ENCODE measurements at places on chromosomes 6 and 20.
A peak's percentile ranks its signal among the peaks of the same experiment; 100 is the strongest.

DNA sequence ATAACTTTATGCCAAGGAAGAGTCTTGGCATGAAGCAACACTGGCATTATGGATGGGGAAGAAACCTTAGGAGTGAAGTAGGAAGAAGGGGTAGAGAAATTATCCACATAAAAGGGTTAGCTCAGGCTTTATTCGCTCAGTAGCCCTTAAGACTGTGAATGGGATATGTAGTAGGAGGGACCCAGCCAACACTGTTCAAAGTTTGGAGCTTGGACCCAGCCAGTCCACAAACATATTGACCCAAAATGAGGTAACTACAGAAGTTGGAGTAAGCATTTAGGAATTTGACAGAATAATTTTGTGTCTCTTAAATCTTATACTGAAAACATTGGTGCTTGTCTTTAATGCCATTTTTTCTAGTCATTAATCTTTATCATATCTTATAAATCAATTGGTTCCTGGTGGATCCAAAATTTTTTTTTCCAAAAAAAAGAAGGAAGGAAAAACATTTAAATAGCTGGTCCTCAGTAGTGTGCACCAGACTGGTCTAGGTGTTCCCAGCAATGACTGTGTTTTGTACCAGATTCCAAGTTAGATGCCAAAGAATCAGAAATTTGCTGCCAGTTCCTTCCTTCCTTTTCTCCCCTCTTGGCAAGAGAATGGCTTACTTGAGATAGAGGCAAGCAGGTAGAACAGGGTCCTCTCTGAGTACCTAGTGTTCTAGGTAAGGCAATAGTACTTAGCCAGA lies 451.8 kb upstream of the SOX4 start:
- DNase-seq, result no peak

GRCh38 chr6:132161283-132161682 lies 210.1 kb upstream of the CCN2 start:
- DNase-seq, result peak; percentile 8

DNA sequence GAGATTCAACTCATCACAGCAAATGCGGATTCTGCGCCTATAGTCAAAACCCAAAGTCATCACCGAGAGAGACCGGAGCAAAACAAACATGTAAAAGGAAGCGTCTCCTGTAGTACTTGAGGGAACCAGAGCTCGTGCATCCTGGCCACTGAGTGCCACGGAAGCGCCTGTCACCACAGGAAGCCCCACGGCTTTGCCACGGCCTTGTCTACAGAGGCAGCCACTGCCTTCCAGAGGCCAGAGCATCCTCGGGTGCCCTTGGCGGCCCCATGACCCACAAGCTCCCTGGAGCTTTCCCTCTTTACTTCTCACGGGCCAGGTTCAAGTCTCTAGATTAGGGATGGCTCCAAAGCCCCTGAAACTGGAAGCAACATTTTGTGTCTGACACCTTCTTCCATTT lies 7.5 kb downstream of the TCFL5 start:
- no peak for DNase-seq

DNA sequence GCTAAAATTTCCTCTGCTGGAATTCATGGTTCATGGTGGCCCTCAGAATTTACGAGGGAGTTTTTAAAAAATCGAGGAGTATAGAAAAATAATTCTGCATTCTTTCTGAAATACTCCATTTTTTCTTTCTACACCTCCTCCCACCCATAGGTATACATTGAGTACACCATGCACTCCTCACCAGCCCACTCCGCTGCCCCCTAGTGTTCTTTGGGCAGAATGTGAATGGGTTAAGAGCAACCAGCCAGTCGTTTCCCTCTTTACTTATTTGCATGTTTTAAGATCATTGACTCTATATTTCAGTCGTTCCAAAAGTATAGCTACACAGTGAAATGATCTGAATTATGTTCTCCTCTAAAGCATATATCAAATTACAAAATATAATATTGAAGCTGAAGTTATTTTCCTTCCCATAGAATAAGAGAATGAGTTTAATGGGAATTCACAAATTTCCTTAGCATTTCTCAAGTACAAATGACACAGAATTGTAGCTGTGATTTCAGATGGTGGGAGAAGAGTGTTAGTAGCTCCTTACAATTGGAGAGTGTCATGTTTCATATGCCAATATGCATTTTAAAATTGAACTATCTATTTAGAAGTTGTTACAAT lies 977.7 kb upstream of the SLC35B3 start:
- DNase-seq, result no peak

DNA sequence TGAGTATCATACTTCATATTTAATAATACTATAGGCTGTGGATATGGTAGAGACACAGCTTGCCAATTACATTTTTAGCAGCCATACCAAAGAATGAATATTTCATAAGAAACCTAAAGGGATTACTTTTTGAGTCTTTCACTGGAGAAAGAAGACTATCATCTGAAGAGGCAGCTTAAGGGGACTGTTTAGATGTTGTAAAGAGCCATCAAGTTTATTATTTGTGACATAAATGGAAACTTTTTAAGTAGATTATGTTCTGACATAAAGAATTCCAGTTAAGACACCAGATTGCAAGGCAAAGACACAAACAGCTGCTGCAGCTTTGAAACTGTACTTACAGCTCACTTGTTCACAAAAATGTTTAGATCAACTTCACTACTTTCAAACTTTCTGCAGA lies 429.4 kb downstream of the TFAP2A start:
- no peak for DNase-seq

DNA sequence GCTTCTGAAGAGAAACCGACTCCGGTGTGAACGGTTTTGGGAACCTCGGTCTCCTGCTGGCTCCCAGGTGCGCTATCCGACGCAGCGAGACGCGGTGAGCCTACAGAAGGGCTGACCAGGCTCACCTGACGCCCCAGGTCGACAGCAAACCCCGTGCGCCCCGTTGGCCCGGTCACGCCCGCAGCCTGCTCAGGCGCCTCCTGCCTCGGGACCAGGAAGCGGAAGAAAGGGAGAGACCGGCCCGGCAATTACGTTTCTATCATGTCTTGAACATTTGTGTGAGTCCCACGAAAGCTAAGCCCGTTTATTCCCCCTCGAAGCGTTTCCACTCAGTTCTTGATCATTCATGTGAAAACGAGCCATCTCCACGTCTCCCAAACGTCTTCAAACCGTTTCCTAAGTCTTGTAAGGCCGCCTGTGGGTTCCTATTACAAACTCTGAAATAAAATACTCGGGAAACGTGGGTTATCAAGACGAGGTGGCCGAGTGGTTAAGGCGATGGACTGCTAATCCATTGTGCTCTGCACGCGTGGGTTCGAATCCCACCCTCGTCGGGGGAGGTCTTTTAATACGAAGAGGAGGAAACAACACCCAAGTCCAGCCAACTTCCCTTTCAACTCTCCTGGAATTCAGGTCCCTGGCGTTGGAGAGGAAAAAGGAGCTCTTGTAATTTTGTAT lies 150.5 kb upstream of the PRSS16 start:
- no peak for DNase-seq

DNA sequence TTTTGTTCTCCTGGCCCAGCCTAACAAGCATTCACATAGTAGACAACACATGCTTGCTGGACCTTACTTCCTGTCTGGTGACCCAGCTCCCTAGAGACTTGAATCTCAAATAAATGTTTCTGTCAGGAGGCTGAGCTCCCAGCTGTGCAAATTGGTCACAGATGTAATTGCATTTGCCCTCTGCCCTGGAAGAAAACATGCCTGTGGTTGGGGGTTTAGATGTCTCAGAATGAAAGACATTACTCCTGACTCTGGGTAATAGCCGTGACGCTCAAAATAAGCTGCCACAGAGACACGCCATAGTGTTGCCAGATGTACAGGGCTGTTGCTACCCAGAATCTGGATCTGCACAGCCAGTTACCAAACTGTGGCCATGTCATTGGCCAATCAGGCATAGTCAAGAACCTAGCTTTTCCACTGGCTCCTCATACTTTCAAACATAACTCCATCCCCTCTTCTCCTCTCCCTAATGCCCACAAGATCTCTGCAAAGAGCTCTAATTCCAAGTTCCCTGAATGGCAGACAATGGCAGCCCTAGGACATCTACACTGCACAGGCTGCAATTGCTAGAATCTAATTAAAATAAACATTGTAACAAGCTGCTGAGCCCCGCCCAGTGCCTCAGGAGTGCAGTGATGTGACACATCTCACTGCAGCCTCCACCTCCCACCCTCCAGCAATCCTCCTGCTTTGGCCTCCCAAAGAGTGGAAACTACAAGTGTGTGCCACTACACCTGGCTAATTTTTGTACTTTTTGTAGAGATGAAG lies 32.8 kb upstream of the GMPR start:
- no peak for DNase-seq

- no peak for DNase-seq
Observed at GRCh38 chr20:10225439-10226060, 6.9 kb downstream of the SNAP25 start.

- DNase-seq, result no peak
Observed at GRCh38 chr20:20103486-20103885, 51.2 kb downstream of the CFAP61 start.

- no peak for DNase-seq
Observed at GRCh38 chr20:50083034-50083433, 29.9 kb downstream of the UBE2V1 start.

GRCh38 chr6:38311201-38311600 lies 328.5 kb downstream of the BTBD9 start:
- DNase-seq, result no peak

- DNase-seq, result no peak
Observed at GRCh38 chr6:43175676-43176422, 4.8 kb downstream of the SRF start.

GRCh38 chr6:4912559-4912958 lies 91.3 kb downstream of the RPP40 start:
- no peak for DNase-seq

DNA sequence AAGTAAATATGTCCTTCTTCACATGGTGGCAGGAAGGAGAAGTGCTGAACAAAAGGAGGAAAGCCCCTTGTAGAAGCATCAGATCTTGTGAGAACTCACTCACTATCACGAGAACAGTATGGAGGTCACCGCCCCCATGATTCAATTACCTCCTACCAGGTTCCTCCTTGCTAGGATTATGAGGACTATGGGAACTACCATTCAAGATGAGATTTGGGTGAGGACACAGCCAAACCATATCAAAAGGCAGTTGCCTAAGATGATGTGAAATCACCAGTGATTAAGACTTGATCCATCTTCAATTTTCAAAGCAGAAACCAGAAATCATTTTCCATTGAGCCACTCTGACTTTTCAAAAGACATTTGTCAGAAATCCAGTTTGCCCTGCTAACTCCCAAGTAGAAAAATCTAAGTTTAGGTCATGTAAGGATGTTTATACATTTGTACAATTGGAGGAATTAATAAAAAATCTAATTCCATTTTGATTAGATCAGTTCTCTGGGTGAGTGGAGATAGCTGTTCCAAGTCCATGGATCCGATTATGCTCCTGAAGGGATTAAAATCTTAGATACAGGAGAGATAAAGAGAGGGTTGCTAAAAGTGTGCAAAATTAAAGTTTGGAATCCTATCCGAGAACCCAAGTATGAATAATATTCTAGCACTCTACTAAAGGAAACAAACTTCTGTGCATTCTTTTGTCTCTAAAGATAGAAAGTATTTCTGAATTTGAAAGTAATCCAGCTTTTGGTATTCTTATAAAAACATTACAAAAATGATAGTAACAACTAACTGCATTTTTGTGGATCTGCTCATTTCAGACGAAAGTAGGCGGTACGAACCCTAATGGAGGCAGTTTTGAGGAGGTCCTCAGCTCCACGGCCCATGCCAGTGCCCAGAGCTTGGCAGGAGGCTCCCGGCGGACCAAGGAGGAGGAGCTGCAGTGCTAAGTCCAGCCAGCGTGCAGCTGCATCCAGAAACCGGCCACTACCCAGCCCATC lies 39.5 kb downstream of the HDDC2 start:
- no peak for DNase-seq

- no peak for DNase-seq
Observed at GRCh38 chr6:123997223-123997622, 193.6 kb downstream of the NKAIN2 start.

DNA sequence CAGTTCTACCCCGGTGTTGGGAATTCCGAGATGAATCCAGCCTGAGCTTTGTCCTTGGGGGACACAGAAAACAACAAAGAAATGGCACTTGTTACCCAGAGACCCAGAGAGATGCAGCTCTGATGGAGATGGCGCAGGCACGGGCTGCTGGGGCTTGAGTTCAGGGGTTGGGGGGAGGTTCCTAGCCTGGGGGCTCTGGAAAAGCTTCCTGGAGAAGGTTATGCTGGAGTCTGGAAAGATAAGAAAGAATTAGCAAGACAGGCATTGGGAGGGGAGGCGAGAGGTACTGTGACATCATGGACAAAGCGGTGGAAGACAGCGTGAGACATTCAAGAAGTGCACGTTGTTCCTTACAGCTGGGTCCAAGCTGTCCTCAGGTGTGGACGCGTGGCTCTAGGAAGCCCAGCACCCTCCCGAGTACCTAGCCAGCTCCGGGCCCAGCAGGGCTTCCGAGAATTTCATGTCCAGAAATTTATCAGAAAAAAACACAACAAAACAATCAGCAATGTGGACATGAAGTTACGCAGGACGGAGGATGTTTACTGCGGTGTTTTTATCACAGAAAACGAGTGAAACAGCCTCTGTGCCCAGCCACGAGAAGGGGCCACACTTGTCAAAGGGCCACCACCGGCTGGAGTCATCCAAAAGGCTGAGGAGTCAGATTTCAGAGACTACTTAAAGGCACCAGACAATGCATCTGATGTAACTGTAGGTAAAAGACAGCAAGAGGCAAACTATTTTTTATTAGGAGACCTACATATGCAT lies 39.5 kb downstream of the C20orf203 start:
- no peak for DNase-seq

DNA sequence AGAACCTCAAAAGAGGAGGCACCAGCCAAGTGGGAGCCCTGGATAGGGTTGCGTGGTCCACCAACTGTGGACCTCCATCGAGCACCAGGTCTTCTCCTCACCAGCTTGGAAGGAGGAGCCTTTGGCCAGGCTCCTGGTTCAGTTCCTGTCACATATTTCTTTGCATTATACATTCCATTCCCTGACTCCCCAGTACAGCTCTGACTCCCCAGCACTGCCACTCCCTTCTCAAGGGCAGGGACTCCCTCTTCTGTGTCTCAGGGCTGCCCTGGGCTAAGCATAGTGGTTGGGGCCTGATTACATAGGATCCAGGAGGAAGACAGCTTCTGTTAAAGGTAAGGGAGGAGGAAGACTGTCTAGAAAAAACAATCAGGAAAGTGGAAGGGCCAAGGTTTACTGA lies 91.1 kb downstream of the MRPL14 start:
- DNase-seq, result no peak

GRCh38 chr6:161292650-161293281 lies 18.9 kb upstream of the AGPAT4 start:
- no peak for DNase-seq

GRCh38 chr20:10609276-10609675 lies 64.5 kb downstream of the JAG1 start:
- DNase-seq, result no peak

DNA sequence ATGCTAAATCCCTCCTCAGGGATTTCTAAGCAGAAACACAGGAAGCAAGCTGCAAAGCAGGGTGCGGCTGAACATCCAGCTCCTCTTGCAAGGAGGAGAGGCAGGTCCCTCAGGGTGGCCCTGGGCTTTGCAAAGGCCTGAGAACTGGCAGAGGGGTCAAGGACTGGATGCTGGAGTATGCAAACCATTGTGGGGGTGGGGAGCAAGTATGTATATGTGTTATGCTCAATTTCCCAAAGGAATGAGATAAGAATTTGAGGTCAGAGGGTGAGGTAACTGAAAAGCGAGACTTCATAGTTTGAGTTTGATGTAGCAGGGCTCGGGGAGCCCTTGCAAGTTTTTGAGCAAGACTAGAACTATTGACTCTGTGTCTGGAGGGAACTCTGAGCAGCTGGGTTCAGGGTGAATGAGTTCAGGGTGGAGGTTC lies 11.2 kb downstream of the SLC22A2 start:
- DNase-seq, result no peak

All from NCI-H1930 (cell line).